ENCODE measurements at places on chromosomes 4 and X.

- DNase-seq, result no peak
Measured at GRCh38 chr4:29549342-29549741, 1170.8 kb upstream of the PCDH7 start.

- no peak for DNase-seq
Measured at GRCh38 chr4:101993842-101994775, 203.6 kb downstream of the BANK1 start.

GRCh38 chrX:40011322-40012038 lies 86.3 kb downstream of the BCOR start:
- no peak for DNase-seq

GRCh38 chr4:186924723-186925122 lies 201.1 kb upstream of the FAT1 start:
- DNase-seq, result no peak

DNA sequence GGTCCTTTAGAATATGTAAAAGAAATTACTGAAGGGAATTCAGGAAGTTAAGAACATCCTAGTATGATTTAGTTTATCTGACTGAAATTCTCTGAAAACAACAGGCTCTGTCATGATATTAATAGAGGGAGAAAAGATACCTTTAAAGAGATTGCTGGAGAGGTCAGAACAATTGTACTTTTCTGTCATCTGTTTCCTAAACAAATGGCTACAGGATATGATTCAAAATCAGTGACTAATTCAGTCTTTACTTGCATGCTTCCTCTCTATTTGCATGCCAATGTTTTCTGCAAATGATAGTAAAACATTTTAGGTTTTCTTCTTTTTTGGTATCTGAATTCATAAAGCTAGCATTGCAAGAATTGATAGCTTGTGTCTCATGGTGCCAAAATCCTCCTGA lies 616.7 kb upstream of the PCDH7 start:
- DNase-seq, result no peak

DNA sequence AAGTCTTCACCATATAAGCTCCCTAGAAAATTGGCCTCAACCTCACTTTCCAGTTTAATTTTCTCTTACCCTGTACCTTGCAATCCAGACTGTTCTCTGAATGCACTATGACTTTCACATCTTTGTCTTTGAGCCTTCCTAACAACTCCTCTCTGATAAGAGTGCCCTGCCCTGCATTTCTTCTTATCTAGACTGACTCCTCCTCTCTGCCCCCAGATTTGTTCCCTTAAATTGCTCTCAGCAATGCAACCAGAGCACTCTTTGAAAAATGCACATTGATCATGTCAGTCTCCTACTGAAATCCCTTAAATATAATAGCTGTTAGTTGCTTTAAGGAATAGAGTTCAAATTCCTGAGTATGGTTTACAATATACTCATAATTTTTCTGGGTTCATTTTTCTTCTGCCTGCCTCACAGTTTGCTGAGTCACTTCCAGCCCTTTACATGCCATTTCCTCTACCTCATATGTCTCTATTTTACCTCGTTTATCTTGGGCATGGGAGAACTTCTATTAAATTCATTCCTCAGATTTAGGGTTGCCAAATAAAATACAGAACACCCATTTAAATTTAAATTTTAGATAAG lies 582.7 kb upstream of the AADAT start:
- DNase-seq, result no peak

- no peak for DNase-seq
Measured at GRCh38 chr4:5631352-5632065, 76.8 kb downstream of the EVC2 start.

DNA sequence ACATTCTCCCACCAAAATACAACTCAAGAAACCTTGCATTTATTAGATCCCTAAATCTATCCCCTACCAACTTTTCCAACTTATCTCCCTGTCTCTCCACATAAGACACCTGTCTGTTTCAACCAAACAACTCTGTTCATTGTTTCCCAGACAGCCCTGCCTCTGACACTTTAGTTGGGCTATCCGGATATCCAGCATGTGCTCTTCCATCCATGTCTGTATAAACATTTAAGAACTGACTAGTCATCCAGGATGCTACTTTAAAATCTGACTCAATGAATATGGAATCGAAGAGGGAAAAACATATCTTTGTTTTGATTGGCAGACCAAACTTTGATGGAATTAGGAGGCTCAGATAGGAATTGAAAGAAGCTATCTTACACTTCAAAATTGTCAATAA lies 143.2 kb upstream of the DCAF8L1 start:
- DNase-seq, result no peak

GRCh38 chrX:124333862-124334261 lies 1.4 kb downstream of the TEX13D start:
- no peak for DNase-seq

DNA sequence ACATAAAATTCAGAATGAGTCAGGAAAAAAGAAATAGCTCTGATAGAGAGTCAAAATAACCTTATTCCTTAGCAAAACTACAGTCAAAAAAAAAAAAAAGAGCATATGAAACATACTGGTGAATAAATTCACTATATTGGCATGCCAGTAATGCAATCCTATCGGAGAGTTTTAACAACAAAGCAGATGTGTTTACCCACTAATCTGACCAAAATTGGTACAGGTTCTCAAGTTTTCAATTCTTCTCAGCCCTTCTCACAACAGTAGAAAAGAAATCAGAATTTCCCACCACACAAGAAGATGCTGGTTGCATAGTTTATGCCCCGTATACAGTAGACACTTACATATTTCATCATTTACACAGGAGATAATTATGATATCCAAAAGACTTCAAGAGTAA lies 59.4 kb downstream of the LCORL start:
- no peak for DNase-seq

DNA sequence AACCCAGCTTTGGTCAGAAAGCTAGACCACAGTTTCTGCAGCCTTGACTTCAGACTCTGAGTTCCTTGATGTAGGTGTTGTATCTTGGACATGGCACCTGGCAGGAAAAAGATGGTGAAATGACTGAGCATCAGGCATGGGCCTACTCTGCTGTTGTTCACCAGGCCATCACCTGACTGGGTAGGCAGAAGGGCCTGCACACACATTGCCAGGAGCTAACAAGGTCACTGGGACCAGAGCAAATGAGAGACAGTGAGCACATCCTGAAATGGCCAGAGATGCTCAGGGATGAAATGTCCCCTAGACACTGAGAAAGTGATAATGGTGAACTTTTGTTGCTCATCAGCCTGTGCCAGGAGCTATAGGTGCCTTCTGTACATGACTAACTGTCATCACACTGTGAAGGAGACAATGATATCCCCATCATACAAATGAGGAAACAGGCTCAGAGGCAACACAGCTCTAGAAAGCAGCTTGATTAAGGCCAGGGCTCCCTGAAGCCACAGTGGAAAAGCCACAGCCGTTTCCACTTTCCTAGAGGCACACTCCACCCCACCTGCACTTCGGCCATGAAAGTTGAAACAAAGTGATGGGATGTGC lies 128.3 kb downstream of the TSPAN5 start:
- no peak for DNase-seq

DNA sequence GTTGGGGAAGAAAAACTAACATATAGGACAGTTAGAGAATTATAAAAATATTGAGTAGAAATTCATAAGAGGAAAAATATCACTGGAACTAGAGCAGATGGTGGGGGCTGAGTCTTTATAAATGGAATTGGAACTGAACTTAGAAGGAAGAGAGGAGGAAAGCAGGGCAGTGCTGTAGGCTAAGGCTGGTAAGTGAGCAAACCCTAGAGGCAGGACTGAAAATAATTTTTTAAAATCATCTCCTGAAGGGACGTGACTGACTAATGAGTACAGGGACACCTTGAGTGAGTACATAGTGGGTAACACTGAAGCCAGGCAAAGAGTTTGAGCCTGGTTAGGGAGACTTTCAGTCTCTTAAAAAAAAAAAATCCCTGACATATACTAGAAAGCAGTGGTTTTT lies 63.3 kb downstream of the GALNT7 start:
- DNase-seq, result no peak

DNA sequence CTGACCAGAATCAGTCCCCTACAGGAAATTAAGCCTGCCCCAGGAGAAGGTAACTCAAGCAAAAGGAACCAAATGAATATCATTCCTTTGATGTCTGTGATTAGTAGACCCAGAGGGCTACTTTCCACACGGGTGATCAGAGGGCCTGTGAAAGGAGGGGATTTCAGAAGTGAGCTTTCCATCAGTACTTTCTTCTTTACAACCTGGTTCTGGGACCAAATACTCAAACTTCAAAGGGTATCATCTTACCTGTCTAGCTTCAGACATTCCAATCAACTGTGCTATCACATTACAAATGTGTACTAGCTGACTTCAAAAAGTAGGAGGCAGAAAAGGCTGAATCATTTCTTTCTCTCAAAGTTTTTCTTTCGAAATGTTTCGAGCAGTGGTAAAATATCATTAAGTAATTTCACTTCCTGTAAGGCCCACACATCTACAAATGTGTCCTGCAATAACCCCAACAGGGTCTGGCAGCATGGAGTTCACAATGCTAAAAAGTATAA lies 23.9 kb downstream of the ACSL4 start:
- peak; percentile 88 for DNase-seq

DNA sequence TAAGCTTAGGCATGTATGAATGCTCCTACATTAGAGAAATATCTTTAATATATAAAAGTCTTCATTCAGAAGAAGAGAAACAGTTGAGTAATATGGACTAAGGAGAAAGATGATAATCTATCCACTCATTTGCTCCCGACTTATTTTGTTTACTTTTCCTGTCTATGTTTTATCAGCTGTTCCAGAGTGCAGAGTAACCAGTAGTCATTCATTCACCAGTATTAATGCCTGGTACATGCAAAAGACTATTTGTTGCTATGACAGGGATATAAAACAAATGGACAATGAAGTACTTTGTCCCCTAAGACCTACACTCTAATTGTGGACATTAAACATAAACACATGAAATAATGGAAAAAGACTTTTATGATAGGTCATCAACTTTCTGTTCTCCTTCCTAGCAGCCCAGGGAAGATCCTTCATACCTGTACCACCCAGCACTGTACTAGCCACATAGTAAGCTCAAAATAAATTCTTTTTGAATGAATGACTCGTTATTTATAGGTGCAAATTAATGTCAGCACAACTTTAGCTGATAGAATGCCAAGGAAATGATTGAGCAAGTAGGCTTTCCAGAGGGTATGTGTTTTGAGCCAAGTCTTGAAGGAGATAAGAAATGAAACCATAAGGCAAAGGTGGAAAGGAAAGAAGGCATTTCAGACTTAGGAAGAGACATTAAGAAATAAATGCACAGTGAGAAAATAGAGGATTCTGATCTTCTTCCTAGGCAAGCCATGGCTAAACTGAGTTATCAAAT lies 45.0 kb upstream of the IL13RA1 start:
- DNase-seq, result no peak

- no peak for DNase-seq
Measured at GRCh38 chr4:145828802-145829485, 109.7 kb downstream of the ZNF827 start.

GRCh38 chr4:147590249-147590920 lies 26.8 kb upstream of the TMEM184C start:
- peak; percentile 24 for DNase-seq

DNA sequence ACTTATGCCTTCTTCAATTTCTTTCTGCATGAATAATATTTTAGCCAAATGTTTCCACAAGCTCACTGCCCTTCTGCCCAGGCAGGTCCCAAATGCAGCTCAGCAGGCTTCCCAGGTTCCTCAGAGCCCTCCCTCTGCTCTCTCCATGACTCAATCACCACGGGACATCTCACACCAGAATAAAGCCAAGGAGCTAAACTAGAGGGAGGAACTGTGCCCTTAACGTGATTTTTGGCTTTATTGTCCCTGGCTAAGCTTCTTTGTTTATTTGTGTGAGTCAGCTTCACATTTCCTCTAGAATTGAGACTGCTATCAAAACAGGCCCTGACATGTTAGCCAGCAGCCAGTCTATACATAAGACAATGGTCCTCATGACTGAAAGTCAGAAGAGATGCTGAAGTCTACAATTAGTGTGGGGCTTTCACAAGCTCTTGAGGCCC lies 186.4 kb upstream of the GALNT7 start:
- no peak for DNase-seq

DNA sequence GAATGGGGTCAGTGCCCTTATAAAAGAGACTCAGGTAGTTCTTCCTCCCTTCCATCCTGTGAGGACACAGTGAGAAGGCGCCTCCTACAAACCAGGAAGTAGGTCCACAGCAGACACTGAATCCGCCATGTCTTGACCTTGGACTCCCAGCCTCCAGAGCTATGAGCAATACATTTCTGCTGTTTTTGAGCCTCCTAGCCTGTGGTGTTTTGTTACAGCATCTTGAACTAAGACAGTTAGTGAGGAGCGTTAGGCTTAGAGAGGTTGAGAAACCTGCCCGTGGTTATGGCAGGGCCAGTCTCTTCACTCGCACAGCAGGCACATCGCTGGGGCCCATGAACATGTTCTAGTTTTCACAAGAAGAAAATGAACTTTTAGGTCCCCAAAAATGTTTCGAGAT lies 19.7 kb downstream of the SHROOM2 start:
- no peak for DNase-seq

DNA sequence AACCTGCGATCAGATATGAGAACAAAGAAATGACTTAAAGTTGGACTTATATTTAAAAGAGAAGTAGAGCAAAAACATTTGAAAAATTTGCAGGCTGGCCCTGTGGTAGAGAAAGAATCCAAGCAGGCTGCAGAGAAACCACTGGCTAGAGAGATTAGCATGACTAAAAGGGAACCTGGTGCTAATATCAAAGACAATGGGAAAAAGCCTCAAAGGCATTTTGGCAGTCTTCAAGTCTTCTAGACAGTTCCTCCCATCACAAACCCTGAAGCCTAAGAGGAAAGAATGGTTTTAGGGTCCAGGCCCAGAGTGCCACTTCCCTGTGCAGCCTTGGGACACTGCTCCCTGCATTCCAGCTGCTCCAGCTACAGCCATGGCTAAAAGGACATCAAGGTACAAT lies 33.4 kb downstream of the KCTD8 start:
- DNase-seq, result no peak

GRCh38 chr4:84279678-84280077 lies 219.4 kb downstream of the NKX6-1 start:
- no peak for DNase-seq

DNA sequence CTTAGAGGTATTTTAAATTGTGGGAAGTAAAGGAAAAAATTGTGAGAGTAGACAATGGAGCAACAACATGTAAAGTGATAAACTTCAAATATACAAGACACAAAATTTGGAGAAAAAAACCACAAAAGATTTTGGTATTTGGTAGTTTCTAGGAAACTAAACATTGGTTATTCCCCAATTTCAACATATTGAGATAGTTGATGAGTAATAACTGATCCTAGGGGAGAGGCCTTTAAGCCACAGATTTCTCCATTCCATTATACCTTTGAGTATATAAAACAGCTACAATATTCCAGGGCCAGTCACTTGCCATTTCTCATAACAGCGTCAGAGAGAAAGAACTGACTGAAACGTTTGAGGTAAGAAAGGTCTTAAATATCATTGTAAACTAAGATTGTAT lies at the start of gene FDCSP:
Gene FDCSP (plus strand): TSS at position 301 of the 400 bp plus-strand sequence. CDS start 5,071 bp downstream, outside the sequence.
- no peak for DNase-seq

Measured in SW480 (cell line).